ENCODE measurements at places on chromosomes 6 and 20. TPM values are rescaled to one million over a fixed set of nuclear protein-coding genes. Genes with fewer than 3 reads are reported as not detected.

Gene OOEP
- not detected for total RNA-seq

Gene SMLR1
- total RNA-seq, result not detected

Gene GTSF1L
- not detected for total RNA-seq

- peaks cover 27% of the 10 kb centered on the region for H3K4me1 ChIP-seq
- no peaks in the 10 kb centered on the region for H3K36me3 ChIP-seq
- H3K4me3 ChIP-seq, result no peak overlapping the region
- no peak overlapping the region for H3K27ac ChIP-seq
These were observed 197.4 kb downstream of the JARID2 start for GRCh38 chr6:15443119-15443830.

DNA sequence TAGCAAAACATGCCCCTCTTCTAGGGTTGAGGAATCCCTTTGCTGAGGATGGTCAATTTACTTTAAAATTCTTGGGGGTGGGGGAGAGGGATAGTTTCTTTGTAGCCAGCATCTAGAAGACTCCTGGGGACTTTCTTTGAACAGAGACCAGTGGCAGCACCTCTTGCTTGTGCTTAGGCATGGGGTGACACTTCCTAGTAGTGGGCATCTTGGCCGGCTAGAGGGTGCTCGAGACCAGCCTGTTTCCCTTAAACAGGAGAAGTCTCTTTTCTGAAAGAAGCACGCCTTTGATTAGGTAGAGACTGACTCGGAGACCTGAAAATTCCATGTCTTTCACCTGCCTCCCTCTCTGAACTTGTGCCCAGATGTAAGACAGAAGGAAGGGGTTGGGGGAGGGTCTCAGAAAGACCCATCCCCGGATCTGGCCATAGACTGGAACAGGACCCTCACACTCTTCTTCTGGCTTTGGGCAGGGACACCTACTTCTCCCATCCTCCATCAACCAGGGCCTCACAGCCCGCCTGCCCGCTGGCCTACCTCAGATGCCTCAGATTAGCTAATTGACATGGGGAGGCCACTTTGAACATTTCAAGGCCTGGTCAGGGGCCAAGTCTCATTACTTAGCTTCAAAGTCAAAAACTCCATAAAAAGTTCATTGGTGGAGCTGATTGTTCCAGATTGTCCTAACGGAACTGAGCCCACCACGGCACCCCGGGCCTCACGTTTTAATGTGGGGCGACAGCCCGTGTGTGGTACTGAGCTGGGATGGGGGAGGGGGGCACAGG lies 172.2 kb downstream of the CDC5L start:
- no peaks in the 10 kb centered on the region for H3K27me3 ChIP-seq
- no peak for DNase-seq
- H3K4me3 ChIP-seq, result no peak overlapping the region
- no peaks in the 10 kb centered on the region for H3K36me3 ChIP-seq
- no peak overlapping the region for H3K27ac ChIP-seq

DNA sequence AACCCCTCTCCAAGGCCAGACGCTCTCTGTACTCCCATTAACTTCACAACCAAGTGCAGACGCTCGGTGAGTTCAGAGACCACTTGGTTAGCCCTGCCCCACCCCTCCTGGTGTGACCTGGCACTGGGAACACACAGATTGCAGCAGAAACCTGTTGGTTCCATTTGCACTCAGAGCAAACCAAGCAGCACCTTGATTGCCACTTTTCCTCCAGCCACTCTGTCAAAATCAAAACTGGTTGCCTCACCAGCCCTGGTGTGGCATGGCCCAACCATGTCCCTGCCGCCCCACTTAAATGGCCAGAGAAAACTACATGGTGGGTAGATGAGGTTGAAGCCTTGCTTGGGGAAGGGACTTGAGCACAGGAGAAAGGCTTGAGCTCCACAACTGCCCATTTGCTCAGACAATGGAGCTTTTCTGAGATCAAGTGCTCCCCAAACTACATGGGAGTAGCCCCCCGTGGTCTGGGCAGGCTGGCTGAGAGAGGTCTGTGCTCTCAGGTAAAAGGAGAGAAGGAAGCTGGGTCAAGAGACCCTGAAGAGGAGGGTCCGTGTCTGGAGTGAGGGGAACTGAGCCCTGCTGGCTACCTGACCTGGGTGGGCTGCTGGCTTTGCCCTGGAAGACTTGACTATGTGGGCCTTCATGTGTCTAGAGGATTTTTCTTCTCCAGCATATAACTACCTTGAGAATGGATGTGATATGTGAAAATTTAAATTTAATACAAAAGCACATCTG lies 43.4 kb downstream of the PLCG1 start:
- no peaks in the 10 kb centered on the region for H3K27me3 ChIP-seq
- peaks cover 16% of the 10 kb centered on the region for H3K4me1 ChIP-seq
- no peak overlapping the region for H3K27ac ChIP-seq
- H3K36me3 ChIP-seq, result peaks cover 3% of the 10 kb centered on the region
- no peak overlapping the region for H3K4me3 ChIP-seq
- DNase-seq, result no peak

GRCh38 chr6:55528624-55529023 lies 50.4 kb downstream of the HMGCLL1 start:
- H3K4me3 ChIP-seq, result no peak overlapping the region
- no peaks in the 10 kb centered on the region for H3K4me1 ChIP-seq
- H3K36me3 ChIP-seq, result no peaks in the 10 kb centered on the region
- no peak overlapping the region for H3K27ac ChIP-seq

- no peak overlapping the region for H3K27ac ChIP-seq
- H3K27me3 ChIP-seq, result no peaks in the 10 kb centered on the region
- H3K4me3 ChIP-seq, result no peak overlapping the region
These were observed 31.8 kb upstream of the EMILIN3 start for GRCh38 chr20:41398408-41398807.

DNA sequence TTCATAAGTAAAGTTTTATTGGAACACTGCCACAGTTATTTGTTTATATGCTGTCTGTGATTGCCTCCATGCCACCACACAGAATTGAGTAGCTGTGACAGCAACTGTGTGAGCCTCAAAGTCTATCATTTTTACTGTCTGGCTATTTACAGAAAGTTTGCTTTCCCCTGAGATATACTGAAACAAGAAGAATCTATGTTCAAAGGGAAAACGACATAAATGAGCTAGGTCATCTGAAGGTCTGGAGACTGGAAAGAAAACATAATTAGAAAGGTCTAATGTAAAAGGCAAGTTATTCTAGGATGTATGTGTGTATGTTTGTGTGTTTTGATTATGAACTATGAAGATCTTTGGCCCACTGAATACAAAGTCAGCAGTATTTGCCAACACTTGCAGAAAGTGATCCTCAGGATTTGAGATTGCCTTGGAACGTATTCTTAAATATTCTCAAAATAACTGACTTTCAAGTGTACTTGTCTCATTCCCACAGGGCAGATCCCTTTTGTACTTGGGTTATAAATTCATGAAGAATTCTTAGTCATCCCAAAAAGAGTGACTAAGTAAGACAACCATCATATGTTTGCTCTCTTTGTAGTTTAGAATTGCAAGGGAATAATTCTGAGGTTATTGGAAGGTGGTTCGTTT lies 677.7 kb downstream of the DOK5 start:
- no peak for DNase-seq
- no peaks in the 10 kb centered on the region for H3K27me3 ChIP-seq
- H3K4me1 ChIP-seq, result no peaks in the 10 kb centered on the region
- no peak overlapping the region for H3K4me3 ChIP-seq
- H3K27ac ChIP-seq, result no peak overlapping the region
- H3K36me3 ChIP-seq, result no peaks in the 10 kb centered on the region

DNA sequence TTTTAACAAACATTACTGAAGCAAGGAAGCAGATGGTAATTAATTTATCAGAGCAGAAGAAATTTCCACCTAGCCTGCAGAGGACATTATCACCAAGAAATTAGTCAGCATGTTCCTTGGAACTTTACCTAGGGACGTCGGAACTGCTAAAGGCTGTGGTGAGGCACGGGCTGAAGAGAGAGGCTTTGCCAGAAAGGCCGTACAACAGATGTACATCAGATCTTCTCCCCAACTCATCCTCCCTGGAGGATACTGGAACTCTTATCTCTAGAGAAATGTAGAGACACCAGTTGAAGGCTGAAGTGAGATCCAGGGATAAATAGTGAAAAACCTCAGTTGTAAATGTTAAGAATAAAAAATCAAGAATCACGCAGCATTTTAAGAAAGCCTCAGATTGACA lies 257.1 kb downstream of the SAMD5 start:
- no peaks in the 10 kb centered on the region for H3K27me3 ChIP-seq
- H3K4me1 ChIP-seq, result no peaks in the 10 kb centered on the region
- no peak for DNase-seq
- H3K27ac ChIP-seq, result no peak overlapping the region

Measured in HCT116 (cell line).